ENCODE measurements at places on chromosomes 11 and 22.

GRCh38 chr11:104645261-104646222 is 252.7 kb downstream of the CASP12 start:
- DNase-seq: no peak

GRCh38 chr11:34331329-34331728 is 26.5 kb downstream of the ABTB2 start:
- no peak for DNase-seq

- DNase-seq: no peak
Measured at GRCh38 chr11:134662629-134663360, 250.8 kb upstream of the B3GAT1 start.

DNA sequence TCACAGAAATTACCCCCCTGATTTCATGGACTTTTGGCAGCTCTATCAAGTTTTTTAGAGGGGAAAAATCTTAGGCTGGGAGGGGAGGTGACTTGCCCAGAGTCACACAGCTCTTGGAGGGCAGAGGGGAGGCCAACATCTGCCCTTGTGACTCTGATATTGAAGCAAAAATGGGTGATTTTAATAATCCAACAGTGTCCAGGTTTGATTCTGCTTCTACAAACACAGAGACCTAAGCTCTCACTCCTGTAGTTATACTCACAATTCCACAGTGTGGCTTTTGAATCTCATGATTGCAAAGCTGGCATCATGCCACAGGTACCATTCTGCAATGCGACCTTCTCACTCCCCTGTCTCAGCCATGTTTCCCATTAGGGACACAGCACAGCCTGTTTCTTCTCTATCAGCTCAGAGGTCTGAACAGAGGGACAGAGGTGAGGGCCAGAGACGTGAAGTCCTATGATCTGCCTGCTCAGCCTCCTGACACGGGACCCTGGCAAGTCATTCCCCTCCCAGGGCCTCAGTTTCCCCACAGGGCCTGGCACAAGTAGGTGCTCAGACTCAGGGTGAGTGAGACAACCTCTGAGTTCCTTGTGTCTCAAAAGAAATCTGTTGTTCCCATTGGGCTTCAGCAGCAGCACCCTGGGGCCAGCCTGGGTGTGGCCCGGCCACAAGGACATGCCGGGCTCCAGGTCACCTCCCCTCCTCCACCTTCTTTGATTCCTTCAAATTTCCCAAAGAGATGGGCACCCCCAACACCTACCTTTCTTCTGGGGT is 766 bp downstream of the APOL2 start:
- DNase-seq: peak; percentile 37

DNA sequence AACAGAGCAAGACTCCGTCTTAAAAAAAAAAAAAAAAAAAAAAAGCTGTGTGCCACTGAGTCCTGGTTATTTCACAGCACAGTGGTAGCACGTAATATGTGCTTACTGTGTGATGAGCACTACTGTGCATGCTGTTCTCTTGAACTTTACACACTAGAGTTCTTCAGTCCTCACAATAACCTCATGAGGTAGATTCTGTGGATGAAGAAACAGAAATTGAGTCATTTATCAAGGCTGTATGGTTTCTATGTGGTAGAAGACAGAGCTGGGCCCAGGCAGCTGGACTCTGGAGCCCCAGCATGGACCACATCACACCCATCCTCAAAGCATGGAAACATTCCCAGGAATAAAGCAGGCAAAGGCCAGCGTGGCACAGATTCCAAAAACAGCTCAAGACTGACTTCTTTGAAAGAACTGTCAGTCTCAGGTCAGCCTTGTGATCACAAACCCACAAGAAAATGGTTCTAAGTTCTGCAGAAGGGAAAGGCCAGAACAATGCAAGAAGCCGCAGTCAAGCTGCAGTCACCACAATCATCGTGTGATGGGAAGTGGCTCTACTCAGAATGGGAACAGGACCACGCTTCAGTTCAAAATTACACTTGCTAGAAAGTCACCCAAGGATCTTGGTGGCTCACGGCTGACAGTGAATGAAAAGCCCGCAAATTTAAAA is 49.5 kb downstream of the MICAL3 start:
- DNase-seq: no peak

DNA sequence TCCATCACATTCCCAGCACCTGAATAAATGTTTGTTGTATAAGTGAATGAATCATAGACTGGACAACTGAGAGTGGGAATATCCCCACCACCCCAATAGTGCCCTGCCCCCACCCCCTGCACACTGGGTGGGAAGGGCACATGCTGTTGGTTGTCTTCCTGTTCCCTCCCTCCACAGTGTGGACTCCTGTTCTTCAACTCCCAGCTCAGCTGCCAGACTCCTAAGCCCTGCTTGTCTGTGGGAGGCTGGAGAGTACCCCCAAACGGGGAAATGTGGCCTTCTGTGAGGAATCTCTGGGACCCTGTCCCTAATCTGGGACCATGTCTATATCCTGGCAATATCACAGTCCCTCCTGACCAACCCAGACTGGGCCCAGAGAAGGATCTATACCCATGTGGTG is 5.5 kb upstream of the MYOD1 start:
- DNase-seq: no peak

- DNase-seq: no peak
Measured at GRCh38 chr11:93756748-93757147, 15.3 kb downstream of the C11orf54 start.

DNA sequence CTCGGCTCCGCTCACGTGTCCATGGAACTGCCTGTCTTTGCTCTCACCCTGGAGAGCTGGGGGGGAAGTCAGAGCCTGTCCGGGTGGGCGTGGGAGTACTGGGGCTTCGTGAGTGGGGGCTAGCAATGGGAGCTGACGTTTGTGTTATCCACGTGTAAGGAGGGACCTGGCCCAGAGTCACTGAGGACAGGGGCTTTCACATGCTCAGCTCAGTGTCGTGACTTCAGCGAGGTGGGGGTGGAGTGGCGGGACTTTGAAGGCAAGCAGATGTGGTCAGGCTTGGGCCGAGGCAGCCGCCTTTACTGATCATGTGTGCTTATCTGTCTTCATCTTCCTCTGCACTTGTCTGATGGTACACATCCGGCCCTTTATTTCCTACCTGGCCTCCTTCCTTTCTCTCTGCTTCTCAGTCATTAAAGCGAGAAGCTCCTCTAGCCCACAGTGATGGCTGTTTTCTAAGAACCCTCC is 113.1 kb upstream of the NNMT start:
- peak; percentile 69 for DNase-seq

DNA sequence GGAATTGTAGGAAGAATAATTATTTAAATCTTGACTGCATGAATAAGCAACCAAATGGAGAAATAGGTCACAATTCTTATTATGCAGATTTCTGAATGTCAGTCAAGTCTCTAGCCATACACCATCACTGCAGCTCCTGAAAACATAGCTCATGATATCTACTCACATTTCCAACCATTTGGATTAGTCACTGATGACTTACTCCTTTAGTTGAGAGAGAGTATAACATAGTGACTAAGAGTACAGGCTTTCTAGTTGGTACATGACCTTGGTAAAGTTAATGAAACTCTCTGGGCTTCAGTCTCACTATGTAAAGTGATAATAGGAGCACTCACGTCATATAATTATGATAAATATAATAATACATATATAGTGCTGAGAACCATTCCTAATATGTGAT is 265.2 kb downstream of the KCNA4 start:
- DNase-seq: no peak

- no peak for DNase-seq
Measured at GRCh38 chr11:2290351-2290841, 11.3 kb downstream of the C11orf21 start.
